ENCODE measurements at places on chromosomes 6 and 20.

DNA sequence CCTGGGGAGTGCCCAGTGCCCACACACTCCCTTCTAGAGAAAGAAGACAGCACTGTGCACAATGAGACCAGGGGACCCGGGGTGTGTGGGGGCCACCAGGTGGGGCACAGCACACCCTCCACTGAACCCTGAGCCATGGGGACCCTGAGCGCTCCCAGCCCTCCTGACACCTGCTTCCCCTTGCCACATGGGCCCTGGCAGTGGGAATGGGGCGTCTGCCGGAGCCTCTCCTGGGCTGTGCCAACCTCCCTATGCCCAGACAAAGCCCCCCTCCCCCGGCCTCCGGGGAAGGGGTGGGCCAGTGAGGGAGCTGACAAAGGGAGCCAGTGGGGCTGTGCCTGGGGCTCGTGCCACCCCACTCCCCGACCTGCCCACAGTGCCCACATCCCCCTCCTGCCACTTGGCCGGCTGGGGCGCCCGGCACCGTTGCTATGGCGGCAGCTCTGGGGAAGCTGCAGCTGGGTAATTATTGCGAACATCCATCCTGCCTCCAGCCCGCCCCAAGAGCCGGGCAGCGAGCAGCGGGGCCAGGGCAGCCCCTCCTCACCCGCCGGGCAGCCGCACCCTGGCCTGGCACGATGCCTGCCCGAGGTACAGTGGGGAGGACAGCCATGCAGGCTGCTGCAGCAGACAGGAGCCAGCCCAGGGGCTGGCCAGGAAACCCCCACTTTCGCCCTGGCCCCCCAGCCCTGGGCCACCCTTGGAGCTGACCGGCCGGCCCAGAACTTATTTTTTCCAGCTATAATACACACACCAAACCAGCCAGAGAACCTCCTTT lies 41.9 kb upstream of the NOL4L start:
- DNase-seq = peak; percentile 61

DNA sequence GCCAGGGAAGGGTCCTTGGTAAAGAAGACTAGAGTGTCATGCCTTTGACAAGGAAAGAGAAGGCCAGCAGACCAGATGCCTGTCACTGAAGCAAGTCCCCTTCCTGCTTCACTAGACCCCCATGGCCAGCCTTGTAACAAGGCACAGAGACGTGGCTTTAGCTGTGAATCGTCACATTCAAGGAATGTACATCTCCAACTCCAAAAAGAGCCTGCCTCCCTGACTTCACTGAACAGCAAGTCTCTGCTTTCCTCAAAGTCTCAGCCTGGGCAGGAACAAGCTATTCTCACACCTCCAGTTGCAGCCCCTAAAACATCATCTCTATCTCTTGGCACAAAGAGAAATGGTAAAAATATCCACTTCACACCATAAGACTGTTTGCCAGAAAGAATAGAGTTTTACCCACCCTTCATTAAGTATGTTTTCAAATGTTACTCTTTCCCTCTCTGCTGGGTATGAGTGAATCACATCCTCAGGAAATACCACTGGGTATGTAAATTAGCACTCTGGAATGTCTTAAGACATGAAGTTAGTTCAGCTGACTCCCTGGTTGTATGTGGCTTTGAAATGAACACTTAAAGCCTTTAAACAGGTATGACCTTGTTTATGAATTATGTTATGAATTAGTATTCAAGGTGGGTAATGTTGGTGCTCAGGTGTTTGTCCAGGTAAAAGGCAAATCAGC lies 46.4 kb upstream of the NT5E start:
- no peak for DNase-seq

- no peak for DNase-seq
Measured at GRCh38 chr6:75114806-75115205, 91.0 kb downstream of the COL12A1 start.

DNA sequence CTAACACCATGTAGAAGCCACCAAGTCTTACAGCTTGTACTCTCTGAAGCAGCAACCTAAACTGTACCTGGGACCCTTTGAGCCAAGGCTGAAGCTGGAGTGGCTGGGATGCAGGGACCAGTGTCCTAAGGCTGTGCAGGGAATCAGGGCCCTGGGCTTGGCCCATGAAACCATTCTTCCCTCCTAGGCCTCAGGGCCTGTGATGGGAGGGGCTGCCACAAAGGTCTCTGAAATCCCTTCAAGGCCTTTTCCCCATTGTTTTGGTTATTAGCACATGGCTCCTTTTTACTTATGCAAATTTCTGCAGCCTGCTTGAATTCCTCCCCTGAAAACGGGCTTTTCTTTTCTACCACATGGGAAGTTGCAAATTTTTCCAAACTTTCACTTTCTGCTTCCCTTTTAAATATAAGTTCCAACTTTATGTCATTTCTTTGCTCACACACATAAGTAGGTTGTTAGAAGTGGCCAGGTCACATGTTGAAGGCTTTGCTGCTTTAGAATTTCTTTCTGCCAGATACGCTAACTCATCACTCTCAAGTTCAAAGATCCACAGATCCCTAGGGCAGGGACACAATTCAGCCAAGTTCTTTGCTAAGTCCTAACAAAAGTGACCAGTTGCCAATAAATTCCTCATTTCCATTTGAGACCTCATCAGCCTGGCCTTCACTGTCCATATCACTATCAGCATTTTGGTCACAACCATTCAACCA lies 28.2 kb upstream of the ATXN1 start:
- no peak for DNase-seq

DNA sequence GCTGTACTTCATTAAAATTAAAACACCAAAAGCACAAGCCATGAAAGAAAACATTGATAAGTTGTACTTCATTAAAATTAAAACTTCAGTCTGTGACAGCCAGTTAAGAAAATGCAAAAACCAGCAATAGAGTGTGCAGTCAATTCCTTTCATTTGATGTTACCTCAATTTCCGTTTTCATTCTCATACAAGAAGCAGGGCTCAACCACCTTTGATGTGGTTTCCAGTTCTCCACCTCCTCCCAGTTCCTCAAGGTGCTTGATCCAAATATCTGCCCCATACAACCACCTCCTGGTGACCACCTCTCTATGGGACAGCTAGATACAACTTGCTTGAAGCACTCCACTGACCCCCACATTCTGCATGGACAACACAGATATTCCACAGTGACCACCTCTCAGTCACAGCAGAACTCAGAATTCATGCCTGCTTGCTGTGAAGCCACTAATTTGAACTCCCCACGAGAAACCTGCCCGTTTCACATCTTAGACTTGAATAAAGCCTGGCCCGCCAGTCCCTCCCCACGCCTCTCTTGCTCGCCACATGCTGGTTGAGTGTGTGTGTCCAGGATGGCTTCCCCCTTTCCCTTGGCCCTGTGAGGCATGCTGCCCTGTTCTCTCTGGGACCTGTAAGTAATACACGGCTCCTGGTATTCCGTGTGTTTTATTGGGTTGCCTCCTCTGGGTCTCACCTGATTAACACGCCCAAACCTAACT lies 66.1 kb downstream of the FAM50B start:
- no peak for DNase-seq

DNA sequence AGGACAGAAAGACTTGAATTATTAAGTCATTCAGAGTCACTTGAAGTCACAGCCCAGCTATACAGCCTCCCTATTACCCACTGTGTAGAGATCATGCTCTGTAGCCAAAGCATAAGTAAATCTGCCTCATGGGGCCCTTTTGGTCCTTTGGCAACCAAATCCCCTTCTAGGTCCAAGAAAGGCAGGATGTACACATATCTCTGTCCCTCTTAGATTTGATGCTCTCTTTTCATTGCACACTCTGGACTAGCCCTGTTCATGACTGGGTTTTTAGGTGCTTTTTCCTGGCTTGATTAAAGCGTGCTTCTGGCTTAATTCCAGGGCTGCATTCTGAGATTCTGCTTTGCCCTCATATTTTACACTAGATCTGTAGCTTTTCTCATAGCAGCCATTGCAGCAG lies 296.8 kb downstream of the TENT5A start:
- no peak for DNase-seq

GRCh38 chr20:5509803-5510202 lies 193.0 kb upstream of the PROKR2 start:
- no peak for DNase-seq

DNA sequence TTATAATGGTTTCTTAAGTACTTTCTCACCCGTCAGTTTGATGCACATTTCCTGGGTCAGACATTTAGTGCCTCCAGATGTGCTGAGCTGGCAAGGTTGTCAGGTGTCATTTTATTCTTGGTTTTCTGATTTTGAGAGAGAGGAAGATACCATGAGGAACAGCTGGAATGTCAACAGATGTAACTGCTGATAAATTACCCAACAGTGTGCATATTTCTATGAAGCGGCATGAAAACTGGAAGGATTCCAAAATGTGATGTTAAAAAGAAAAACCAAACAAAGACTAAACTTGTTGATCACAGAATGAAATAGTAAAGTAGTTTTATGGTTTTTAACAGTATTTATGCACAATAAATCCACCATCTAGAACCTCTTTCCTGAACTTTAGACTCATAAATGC lies 447.3 kb downstream of the HDGFL1 start:
- DNase-seq = no peak

- no peak for DNase-seq
Measured at GRCh38 chr6:410555-411395, 19.2 kb downstream of the IRF4 start.

- DNase-seq = no peak
Measured at GRCh38 chr6:31797588-31797987, 2.0 kb upstream of the VARS1 start.

GRCh38 chr20:12110711-12111110 lies 193.0 kb downstream of the BTBD3 start:
- no peak for DNase-seq

DNA sequence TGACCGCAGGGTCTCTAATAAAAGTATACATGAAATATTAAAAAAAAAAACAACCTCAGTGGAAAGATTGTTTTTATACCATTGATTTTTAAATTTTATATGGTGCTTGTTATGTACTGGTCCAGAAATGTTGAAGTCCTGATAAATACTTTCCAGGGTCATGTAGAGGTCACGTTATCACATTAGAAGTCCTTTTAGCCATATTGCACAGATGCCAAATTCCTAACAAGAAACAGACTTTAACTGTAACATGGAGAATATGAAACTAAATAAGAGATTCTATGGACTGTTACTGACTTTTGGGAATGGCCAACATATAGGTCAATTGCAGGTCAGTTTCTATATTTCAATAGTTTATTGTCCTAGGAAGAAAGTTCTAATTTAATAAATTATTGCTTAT lies 89.0 kb downstream of the ADGRB3 start:
- no peak for DNase-seq

GRCh38 chr6:13256266-13257001 lies 71.9 kb downstream of the TBC1D7 start:
- DNase-seq = peak; percentile 71

DNA sequence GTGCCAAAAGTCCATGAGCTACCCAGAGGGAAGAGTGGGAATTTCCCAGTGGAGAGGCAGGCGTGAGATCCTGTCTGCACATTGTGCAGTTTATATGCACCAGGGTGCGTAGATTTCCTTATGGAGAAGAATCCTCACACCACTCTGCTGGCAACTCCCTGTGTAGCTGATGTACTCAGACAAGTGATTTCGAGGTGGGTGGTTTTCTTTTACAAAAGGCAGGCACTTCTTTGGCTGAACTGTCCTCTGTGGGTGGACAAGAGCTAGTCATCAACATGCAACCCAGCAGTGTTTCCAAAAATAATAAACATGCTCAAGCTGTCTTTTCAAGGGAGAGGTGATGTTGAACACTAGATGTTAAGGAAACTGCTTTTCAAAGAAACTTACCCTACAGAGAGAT lies 121.7 kb upstream of the NXT1 start:
- DNase-seq = no peak

GRCh38 chr20:40335901-40336351 lies 353.1 kb downstream of the MAFB start:
- DNase-seq = no peak

DNA sequence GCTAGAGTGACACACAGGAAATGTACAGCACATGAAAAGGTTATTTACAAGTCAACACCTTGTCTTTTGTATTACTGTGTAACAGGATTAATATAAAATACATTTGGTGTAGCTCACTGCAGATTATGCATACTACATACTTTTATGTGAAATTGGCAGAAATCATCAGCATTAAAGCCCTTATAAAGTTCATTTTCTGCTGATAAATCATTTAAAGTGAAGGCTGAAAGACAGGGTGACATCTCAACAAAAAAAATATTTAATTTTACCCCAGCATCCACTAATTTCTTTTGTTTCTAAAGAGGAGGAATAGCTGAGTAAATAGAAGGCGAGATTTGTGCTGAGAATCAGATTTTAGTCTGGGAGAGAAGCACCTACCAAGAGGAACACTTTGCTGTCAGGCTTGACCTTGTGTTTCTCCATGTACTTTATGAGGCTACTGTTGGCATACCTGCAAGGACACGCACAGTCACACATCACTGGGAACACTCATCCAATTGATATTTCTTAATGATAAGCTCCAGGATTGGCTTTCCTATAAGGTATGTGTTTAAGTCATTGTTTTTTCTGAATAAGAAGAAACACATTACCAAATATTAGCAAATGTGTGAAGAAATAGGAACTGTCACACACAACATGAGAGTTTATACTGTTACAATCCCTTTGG lies 146.6 kb upstream of the SLC22A16 start:
- no peak for DNase-seq

DNA sequence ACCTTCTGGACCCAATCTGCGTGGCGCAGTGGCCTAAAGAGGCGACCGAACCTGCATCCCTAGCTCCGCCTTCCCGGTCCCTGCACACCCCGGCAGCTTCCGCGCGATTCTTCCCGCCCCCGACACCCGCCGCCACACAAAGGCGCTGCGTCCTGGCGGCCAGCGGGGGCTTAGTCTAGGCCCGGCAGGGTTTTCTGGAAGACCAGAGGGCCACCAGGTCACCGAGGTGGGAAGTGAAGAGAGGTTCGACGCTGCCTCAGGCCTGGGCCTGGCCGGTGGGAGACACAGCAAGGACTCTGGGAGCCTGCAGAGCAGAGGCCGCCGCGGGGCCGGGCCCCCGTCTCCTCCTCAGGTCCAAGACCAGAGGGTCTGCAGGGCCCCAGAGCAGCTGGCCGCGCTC lies 154.9 kb downstream of the OR2B2 start:
- no peak for DNase-seq

GRCh38 chr20:50629670-50630045 lies 61.7 kb downstream of the RIPOR3 start:
- no peak for DNase-seq

GRCh38 chr6:125789167-125789566 lies 1.6 kb upstream of the NCOA7 start:
- no peak for DNase-seq

GRCh38 chr6:87832025-87832825 lies 130.2 kb upstream of the AKIRIN2 start:
- DNase-seq = peak; percentile 39

Data from pons (tissue), 1 donor.